Inflammatory macrophage treated with lipopolysaccharide for 4 hours (primary cell): ENCODE measurements at places on chromosomes 7 and 10.

GRCh38 chr10:43666552-43666951 is 17.9 kb upstream of the ZNF32 start:
- no peak for DNase-seq

DNA sequence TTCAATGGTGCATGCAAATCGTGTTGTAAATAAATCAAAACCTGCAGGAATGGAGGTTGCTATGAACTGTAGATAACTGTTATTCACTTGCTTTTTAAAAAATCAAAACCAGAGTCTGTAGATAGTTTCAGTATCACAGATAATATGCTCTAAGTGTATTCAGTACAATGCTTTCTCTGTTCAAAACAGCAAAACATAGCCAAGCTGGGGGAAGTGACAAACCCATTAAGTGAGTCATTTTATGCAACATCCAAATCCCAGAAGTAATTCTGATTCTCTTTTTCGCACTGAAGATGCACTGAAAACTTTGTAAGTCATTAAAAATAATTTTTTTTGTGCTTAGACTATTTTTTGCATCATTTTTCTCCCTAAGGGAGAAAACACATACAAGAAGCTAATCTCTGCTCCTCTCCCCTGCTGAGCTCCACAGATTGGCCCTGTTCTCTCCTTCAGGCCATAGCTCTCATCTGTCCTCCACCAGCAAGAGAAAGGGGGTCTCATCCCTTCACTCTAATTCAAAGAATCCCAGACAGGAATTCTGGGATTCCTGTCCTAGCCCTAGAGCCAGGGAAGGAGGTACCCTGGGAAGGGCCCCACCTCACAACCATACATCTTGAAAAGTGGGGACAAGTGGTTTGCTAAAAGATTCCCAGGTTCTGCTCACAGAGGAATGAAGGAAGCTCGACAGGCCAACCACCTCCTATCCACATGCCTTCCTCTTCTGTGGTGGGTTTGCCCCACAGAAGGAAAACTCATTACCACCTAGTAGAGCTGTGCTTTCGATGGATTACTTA is 4.9 kb downstream of the PRTFDC1 start:
- DNase-seq = peak; percentile 13

DNA sequence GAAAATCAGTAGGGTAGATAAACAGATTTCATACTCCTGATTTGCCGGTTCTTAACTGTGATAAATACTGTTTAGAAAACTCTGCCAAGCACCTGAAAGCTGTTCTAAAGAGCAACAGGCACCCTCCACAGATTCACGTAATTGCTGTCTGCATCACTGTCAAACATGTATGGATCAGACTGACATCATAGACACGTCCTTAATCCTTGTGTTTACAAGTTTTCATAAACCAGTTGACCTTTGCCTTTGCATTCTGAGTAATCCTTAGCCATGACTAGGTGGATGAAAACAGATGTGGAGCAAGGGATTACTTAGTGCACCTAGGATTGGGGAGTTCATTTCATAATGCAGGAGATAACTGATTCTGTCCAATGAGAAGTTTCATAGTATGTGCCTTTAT is 41.6 kb downstream of the SLC39A12 start:
- DNase-seq = no peak

- peak; percentile 86 for DNase-seq
Measured at GRCh38 chr10:14016011-14016536, 314.6 kb downstream of the FRMD4A start.

DNA sequence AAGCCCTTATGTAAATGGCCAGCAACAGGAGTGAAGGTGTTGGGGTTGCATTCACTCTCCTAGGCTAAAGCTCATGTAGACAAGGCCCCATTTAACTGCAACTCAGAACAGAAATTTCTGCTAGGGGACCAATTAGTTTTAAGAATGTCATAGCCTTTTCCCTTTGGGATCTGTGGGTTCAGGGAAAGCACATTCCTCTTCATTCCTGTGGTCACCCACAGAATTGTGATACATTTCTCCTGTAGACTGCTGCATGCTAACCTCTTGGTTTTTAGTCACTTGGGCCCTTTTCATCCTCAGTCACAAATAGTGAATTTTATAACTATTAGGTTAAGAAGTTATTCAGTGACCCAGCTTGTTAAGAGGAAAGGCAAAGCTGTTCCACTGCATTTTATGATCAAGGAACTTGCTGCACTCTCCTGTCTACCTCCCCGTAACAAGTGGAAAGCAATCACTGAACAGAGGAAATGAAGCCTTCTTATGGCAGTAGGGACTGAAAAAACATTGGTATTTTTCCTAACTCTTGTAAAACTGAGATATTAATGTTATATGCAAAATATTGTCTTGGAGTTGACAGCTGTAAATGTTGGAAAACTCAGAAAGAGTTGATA is 124.9 kb downstream of the SND1 start:
- DNase-seq = no peak

GRCh38 chr7:143408686-143409561 is at the start of gene EPHA1:
Gene EPHA1, minus strand, starts transcription at chr7:143408856. Its CDS starts 51 bp downstream, at chr7:143408805.
- DNase-seq = no peak

- DNase-seq = no peak
Measured at GRCh38 chr10:116919164-116919563, 69.9 kb downstream of the ENO4 start.
